ENCODE measurements at places on chromosomes 5 and 9.

DNA sequence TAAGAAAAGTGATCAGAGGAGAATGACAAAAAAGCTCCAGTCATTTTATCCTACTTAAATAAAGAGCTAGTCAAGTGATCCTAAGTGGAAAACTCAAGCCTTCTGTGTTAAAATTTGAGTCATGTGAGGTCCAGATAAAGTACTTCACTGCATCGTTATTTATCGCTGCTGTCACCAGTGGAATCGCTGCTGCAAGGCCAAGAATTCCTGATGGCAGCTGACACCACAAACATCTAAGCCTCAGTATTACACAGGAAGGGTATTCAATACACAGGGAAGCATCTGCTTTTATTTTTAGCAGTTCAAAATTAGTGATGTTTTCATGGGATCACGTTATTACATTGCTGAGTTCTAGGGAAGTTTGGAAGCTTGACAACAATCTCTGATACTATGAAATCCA is 190.3 kb downstream of the GOLPH3 start:
- DNase-seq: no peak

- no peak for DNase-seq
These were observed 21.8 kb downstream of the MAPKAP1 start for GRCh38 chr9:125685167-125685566.

DNA sequence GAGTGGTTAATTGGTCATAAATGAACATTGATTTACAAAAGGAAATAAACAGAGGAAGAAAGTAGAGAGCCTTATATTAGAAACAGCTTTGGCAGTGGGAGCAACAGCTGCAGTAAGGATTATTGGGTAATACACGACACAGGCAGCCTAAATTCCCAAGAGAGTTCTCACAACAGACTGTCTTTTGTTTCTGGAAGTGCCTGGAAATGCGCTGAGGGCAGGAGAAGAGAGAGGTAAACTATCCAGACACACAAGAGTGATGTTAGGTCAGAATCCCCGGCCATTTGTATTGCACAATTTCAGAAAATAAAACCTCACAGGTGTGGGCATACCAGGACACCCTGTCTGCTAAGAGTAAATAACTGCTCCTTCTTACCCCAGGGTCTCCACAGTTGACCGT is 450.4 kb upstream of the CTNND2 start:
- no peak for DNase-seq

DNA sequence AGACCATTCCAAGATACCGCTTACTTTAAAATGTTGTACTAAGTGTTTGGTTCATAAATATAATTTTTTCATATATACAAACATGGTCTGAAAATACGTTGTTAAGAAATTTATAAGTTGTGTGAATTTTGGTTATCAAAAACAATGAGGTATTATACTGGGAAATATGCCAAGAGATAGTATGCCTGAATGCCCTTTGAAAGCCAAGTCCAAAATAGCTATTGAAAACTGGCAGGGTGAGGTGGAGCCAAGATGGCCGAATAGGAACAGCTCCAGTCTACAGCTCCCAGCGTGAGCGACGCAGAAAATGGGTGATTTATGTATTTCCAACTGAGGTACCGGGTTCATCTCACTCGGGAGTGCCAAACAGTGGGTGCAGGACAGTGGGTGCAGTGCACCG is 533.5 kb downstream of the ZNF608 start:
- no peak for DNase-seq

GRCh38 chr9:86369810-86370209 is 15.6 kb upstream of the TUT7 start:
- DNase-seq: no peak

DNA sequence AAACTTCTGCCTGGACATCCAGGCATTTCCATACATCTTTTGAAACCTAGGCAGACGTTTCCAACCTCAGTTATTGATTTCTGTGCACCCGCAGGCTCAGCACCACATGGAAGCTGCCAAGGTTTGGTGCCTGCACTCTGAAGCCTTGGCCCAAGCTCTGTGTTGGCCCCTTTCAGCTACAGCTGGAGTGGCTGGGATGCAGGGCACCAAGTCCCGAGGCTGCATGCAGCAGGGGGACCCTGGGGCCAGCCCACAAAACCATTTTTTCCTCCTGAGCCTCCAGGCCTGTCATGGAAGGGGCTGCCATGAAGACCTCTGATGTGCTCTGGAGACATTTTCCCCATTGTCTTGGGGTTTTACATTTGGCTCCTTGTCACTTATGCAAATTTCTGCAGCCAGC is 49.9 kb downstream of the NFX1 start:
- no peak for DNase-seq

DNA sequence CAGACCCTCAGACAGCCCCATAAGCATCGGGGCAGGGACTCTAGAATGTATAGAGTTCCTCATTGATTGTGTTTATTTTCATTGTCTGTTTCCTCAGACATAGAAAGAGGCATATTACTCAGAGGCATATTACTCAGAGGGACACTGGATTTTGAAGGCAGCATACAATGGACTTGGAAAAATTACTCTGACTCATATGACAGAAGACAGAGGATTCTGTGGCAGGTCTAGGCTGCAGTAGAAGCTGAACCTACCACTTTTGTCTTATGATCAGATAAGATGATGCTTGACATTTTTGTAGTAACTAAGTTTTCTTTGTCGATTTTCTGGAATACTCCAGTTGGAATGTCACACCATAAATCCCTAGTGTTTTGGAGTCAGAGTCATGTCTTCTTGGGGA is 105.2 kb downstream of the ST8SIA4 start:
- DNase-seq: no peak

DNA sequence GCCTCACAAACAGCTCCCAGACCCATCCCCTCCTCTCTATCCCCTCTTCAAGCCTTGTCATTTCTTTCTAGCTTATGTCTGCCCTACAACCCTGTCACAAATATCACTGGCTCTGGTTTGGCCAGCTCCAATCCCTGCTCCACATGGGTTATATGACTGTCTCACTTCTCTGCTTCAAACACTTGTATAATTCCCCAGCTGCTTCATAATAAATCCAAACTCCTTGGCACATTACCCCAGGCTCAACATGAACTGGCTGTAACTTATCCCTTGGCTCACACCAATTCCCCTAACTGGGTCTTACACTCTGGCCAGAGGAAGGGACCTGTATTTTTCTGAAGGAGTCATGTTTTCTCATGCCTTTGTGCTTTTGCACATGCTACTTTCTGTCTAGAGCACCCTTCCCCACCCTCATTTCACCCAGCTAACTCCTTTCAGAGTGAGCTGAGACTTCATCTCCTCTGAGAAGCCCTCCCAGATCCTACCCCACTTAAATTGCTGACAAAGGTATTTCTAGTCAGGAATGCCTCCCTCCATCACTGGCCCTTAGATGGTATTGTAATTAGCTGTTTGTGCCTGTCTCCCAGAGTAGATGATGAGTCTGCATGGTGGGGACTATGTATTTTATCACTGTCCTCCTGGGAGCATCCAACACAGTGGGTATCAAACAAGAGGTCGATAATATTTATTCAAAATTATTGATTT is 5.3 kb downstream of the PRXL2C start:
- no peak for DNase-seq

GRCh38 chr9:122040561-122041242 is 52.4 kb downstream of the TTLL11 start:
- DNase-seq: no peak

GRCh38 chr5:72034770-72035169 is 72.5 kb upstream of the MAP1B start:
- no peak for DNase-seq

DNA sequence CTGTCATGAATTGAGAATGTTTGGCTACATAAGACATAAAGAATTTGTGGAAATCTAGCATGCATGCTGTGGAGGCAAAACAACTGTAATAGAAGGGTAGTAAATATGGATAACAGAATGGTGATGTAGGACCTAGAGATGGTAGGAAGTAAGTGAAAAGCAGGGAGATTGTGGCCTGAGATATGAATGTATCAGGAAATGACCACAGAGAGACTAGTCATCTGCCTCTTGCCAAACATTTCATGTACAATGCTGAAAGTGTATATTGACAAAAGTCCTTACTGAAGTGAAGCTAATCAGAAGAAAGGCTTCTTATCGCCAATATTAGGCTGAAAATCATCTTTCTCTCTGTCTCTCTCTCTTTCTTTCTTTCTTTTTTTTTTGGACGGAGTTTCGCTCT is 873.1 kb upstream of the CTNND2 start:
- no peak for DNase-seq

- DNase-seq: no peak
These were observed 91.4 kb downstream of the VCAN start for GRCh38 chr5:83562791-83563557.

DNA sequence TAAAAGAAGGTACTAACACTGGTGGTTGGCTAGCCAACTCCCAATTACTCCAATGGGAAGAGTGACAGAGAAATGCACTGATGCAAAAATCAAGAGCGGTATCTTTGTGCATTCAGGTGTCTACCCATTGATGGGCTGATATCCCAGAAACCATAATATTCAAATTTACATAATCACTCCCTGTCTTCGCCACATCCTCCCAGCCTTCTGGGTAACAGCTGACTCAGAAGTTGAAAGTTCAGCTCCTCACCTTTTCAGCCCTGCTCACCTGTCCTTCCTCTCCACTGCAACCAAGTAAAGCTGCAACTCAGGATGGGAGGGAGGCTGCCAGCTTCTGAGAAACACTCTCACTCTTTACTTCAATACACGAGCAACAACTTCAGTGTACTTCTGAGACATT is 6.9 kb downstream of the SUSD1 start:
- DNase-seq: no peak

DNA sequence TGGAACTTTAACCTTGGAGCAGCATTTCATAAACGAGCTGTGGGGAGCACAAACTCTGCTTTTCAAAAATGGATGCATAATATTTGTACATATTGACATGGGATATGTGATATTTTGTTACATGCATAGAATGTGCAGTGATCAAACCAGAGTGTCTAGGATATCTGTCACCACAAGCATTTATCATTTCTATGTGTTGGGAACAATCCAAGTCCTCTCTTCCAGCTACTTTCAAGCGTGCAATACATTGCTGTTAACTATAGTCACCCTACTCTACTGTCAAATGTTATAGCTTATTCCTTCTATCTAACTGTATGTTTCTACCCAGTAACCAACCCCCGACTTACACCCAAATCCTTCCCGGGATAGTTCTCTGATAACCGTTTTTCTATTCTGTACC is 15.0 kb upstream of the C5orf58 start:
- no peak for DNase-seq

- no peak for DNase-seq
These were observed 221.1 kb downstream of the MAN2A1 start for GRCh38 chr5:109910874-109911273.

GRCh38 chr9:95762322-95762721 is 113.2 kb upstream of the ERCC6L2 start:
- DNase-seq: no peak

DNA sequence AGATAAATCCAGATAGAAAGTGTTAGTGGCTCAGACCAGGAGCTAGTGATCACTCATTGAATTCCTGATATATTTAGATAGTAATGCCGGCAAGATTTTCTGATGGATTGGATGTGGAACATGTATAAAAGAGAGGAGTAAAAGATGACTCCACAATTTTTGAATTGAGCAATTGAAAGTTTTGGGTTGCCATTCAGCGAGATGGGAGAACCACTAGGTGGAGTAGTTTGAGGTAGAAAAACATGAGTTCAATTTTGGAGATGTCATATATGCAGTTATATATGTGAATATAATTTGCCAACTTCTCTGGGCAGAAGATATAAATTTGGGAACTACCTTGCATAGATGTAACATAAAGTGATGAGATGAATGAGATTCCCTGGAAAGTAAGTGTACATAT is 502.5 kb upstream of the SEMA6A start:
- no peak for DNase-seq

DNA sequence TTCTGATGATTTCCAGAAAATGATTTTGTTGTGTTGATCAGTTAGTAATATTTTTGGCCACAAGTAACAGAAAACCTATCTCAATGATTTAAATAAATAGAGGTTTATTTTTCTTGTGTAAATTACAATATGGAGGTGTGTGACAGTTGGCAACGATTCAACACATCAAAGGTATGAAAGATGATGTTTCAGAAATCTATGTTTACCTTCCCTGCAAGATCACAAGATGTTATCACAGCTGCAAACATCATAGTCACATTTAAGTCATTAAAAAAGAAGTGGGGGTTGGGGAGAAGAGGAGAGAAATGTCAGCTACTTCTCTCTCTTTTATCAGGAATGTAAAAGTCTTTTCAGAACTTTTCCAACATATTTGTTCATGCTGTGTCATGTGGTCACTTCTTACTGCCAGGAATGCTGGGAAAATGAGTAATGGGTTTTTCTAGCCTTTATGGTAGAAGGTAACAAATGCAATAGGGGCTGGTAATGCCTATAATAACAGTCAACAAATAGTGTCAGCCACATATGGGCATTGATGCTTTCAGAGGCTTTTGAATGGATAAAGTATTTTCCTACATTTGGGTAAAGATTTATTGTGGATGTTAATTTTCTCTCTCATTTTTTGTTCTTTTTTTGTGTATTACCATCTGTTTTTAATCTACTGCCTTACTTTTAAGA is 742.7 kb downstream of the TLE1 start:
- DNase-seq: no peak

GRCh38 chr5:108749128-108749861 is 1.6 kb downstream of the FER start:
- DNase-seq: no peak

DNA sequence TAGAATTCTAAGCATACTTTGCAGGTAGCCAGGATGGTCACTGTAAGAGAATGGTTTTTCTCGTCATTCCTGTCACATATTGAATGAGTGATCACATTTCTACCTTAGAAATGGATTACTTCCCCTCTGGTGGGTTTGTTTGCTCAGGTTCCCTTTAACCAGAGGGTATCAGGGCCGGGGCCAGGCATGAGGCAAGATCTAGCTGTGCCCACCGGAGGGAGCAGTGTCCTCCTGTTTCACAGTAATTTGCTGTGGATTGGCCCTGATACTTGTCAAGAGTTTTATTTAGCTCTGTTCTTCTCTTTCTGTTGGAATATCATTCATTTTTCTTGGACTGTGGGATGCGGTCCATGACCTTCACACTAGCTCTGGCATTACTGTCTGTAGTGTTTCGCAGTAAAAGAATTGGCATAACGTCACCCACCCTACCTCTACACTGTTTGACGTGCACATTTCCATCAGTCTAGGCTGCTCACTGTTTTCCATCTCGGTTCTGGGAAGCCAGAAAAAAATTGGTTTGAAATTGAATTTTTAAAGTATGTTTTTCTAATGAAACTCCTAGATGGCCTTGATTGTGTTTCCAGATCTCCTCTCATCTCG is 42.4 kb upstream of the ZBED3 start:
- no peak for DNase-seq

GRCh38 chr9:8457055-8457454 is 657.5 kb upstream of the DMAC1 start:
- DNase-seq: no peak

DNA sequence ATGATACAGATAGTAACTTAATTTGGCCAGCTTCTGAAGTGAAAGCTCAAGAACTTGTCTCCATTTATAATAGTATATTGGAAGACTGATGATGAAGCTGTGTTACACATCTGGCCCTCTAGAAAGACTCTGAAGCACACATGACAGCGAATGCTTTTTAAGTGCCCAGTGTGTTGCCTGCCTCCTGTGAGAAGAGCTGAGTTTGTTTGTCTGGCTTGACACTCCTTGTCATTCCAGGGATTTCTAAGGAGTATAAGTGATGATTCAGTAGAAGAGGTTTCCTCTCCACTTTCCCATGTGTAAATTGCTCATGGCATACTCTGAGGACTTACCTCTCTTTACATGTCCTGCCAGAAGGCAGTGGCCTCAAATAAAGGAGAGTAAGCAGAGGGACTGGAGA is 30.4 kb upstream of the LRRTM2 start:
- DNase-seq: no peak

All from activated naive CD4-positive, alpha-beta T cell (primary cell).